Cerebellar nuclear complex (tissue), 1 donor: ENCODE measurements at places on chromosomes 16 and 17.

DNA sequence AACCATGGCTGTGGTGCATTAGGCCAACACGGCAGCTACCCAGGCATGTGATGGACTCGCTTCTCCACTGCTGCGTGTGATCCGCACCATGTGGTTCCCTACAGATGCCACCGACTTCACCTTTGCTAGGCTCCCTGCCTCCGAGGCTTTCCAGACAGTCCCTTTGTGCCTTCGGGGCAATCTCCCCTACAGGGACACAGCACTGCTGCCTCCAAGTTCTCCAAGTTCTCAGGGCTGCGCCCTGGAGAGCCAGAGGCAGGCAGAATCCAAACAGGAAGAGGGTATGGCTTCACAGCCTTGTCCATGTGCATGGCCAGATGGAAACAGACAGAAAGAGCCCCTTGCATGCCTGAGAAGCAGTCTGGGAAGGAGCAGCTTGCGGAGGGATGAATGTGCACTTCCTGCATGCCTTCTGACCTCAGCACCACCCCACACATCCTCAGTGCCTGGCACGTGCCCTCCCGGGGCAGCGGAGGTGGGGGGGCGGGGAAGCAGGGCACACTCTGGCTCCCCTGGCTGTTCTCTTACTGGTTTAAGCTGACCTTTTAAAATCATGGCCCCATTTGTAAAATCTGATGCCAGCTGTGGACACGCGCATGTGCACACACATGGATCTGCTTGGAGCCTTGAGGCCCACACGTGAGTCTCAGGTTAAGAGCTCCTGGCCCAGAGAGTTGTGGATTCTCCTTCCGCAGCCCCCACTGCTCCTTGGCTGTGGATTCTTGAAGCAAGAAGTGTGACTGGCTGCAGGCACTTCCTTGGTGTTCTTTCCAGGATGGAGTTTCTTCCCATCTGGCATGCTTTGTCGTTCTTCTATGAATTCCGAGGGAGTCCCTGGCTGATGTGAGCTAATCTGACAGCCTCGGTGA is 55.3 kb upstream of the MTSS2 start:
- no peak for DNase-seq

- no peak for DNase-seq
These were observed 70.5 kb upstream of the NOG start for GRCh38 chr17:56523042-56523441.

- DNase-seq: no peak
These were observed 133.7 kb upstream of the HS3ST3A1 start for GRCh38 chr17:13735444-13735843.

GRCh38 chr17:78774956-78775571 is 7.0 kb downstream of the CYTH1 start:
- no peak for DNase-seq

- DNase-seq: no peak
These were observed 2.9 kb upstream of the KRT16 start for GRCh38 chr17:41615454-41615853.

GRCh38 chr16:52548261-52549010 is 1.5 kb upstream of the TOX3 start:
- DNase-seq: no peak

- DNase-seq: no peak
These were observed 32.5 kb upstream of the DHRS7B start for GRCh38 chr17:21094298-21094704.

DNA sequence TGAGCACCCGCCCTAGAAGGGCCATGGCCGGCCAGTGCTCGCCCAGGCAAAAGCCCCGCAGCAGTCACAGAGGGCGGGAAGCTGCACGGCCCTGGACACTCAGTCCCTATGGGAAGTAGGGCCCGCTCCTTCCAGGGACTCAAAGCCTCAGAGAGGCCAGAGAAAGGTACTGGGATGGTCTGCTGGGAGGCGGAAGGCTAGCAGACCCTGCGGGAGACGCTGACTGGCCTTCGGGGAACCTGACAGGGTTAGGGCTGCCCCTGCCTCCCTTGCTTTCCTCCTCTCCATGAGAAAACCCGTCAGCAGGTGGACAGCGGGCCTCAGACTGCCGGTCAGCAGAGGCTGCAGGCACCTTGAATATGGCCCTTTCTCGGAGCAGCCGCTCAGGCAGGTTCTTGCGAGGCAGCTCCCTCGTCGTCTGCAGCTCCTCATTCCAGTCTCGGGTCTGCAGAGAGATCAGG is 11.5 kb downstream of the CLUH start:
- DNase-seq: no peak

DNA sequence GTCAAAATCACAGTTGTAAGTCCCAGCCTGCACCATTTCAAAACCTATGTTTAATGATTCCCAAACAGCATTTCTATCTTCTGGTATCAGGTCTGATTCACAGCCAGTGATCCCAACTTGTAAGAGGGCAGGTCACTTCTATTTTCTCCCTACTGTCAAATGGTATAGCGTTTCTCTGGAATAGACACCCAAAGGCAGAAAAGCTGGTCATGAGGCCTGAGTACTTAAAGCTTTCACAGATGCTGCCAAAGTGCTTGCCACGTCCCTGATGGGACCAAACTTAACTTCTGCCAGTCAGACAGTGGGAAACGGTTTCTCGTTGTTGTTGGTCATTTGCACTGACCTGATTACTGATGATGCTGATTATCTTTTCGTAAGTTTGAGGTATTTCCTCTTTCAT is 43.4 kb downstream of the CYTH1 start:
- no peak for DNase-seq

- no peak for DNase-seq
These were observed 75.7 kb upstream of the DNAH17 start for GRCh38 chr17:78652913-78653312.

DNA sequence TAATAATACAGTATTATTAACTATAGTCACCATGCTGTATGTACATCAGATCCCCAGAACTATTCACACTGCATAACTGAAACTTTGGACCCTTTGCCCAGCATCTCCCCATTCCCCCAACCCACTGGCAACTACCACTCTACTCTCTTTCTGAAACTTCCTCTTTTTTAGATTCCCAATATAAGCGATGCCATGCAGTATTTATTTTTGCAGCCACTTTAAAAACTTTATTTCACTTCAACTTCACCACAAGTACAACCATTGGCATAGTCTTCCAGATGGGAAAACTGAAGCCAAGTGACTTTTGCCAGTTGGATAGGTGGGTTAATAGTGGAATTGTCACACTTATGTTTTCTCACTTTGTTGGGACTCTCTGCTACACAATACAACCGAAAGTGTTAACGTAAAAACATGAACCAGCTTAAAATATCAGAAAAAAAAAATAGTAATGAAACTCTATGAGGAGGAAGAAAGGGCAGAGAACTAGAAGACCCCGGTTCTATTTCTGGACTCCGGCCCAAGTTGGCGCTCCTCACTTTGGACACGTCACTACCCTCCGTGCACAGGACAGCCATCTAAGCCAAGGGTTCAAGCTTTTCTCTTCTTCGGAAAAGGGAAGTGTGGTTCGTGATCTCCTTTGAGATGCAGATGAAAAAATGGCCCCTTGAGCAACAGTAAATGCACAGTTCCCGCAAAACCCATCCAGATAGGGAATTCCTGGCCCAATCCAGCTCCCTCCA is 743 bp downstream of the SHCBP1 start:
- no peak for DNase-seq

GRCh38 chr17:56690441-56691291 is 97.2 kb downstream of the NOG start:
- DNase-seq: peak; percentile 17
